GM23338 (cell line): ENCODE measurements at places on chromosomes 11 and 22.

DNA sequence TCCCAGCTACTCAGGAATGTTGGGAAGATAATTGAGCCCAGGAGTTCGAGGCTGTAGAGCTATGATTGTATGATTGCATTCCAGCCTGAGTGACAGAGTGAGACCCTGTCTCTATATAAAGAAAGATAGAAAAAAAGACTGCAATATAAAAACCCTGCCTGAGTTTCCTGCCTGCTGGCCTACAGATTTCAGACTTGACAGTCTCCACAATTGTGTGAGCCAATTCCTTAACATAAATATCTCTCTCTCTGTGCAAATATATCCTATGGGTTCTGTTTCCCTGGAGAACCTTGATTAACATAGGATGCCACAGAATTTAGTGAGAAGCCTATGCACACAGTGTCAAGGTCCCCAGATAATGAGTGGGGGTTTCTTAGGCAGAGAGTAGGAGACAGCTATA, 32.5 kb upstream of the ZBTB44 start:
- H3K4me3 ChIP-seq: no peak overlapping the region
- H3K4me1 ChIP-seq: no peaks in the 10 kb centered on the region
- DNase-seq: no peak
- H3K27me3 ChIP-seq: no peaks in the 10 kb centered on the region

DNA sequence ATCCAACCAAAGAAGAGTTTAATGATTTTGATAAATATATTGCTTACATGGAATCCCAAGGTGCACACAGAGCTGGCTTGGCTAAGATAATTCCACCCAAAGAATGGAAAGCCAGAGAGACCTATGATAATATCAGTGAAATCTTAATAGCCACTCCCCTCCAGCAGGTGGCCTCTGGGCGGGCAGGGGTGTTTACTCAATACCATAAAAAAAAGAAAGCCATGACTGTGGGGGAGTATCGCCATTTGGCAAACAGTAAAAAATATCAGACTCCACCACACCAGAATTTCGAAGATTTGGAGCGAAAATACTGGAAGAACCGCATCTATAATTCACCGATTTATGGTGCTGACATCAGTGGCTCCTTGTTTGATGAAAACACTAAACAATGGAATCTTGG, 23.9 kb downstream of the KDM4D start:
- no peaks in the 10 kb centered on the region for H3K36me3 ChIP-seq
- H3K4me3 ChIP-seq: no peak overlapping the region
- no peaks in the 10 kb centered on the region for H3K4me1 ChIP-seq

- no peaks in the 10 kb centered on the region for H3K27me3 ChIP-seq
- no peak for DNase-seq
- H3K4me1 ChIP-seq: no peaks in the 10 kb centered on the region
- no peaks in the 10 kb centered on the region for H3K36me3 ChIP-seq
- no peak overlapping the region for H3K4me3 ChIP-seq
Measured at GRCh38 chr22:44382116-44383038, 69.6 kb upstream of the SHISAL1 start.

- no peak overlapping the region for H3K27ac ChIP-seq
- H3K4me3 ChIP-seq: no peak overlapping the region
- H3K36me3 ChIP-seq: no peaks in the 10 kb centered on the region
- DNase-seq: no peak
- H3K27me3 ChIP-seq: no peaks in the 10 kb centered on the region
Measured at GRCh38 chr22:34960005-34960404, 106.0 kb upstream of the ISX start.

DNA sequence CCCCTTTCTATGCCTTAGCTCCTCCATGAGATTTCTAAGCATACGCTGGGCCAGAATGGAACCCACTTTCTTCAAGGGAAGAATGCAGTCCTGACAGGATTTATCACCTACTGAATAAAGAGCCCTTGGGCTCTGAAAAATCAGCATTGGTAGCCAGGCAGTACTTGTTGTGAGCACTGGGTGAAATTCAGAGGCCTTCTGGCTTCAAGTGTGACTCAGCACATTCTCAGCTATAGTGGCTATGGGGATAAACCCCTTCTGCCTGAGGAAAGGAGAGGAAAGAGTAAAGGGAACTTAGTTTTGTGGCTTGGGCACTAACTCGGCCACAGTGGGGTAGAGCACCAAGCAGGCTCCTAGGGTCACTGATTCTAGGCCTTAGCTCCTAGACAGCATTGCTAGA, 574.8 kb downstream of the JRKL start:
- no peak overlapping the region for H3K27ac ChIP-seq
- no peak overlapping the region for H3K4me3 ChIP-seq
- H3K27me3 ChIP-seq: no peaks in the 10 kb centered on the region
- no peaks in the 10 kb centered on the region for H3K36me3 ChIP-seq
- DNase-seq: no peak

GRCh38 chr11:15215005-15215404, 100.3 kb downstream of the INSC start:
- H3K27ac ChIP-seq: no peak overlapping the region
- no peaks in the 10 kb centered on the region for H3K27me3 ChIP-seq
- H3K4me1 ChIP-seq: no peaks in the 10 kb centered on the region

DNA sequence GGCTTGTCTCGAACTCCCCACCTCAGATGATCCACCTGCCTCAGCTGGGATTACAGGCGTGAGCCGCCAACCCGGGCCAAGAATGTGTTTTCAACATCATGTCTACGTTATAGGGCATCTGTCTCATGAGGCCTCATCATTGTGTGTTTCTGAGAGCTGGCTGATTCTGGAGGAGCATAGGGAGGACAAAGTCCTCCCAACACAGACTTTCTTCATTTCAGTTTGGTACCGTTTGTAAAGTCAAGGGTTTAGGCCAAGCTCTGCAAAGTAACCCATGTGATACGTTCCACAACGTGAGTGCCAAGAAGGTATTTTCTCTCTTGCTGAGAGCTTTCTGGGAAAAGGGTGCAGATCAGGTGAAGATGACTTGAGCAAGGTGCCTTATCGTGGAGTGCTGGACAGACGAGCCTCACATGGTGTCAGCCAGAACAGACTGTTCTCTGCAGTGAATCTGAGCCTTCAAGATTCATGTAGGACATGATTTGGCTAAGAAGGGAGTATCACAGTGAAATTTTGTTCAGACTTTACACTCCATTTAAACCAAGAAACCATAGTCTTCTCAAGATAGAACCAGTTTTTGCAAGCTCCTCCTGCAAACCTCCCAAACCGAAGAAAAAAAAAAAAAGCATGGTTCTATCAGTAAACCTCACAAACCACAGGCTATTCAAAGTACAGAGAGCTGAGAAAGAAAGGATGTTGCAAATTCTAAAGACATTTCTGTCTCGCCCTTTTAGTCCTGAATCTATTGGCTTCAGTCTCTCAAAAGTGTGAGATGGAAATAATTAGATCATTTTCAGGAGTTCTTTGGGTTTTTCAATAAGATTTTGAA, 71.7 kb downstream of the DBX1 start:
- H3K36me3 ChIP-seq: peaks cover 15% of the 10 kb centered on the region
- H3K4me1 ChIP-seq: no peaks in the 10 kb centered on the region
- no peaks in the 10 kb centered on the region for H3K27me3 ChIP-seq
- DNase-seq: no peak
- H3K27ac ChIP-seq: no peak overlapping the region
- H3K4me3 ChIP-seq: no peak overlapping the region

GRCh38 chr22:20034143-20034542, 13.2 kb downstream of the TANGO2 start:
- no peak overlapping the region for H3K27ac ChIP-seq
- H3K4me1 ChIP-seq: no peaks in the 10 kb centered on the region
- H3K36me3 ChIP-seq: no peaks in the 10 kb centered on the region
- H3K4me3 ChIP-seq: no peak overlapping the region
- DNase-seq: no peak

GRCh38 chr11:131943295-131943694, 572.9 kb downstream of the NTM start:
- no peaks in the 10 kb centered on the region for H3K36me3 ChIP-seq
- H3K27me3 ChIP-seq: no peaks in the 10 kb centered on the region
- no peak for DNase-seq
- H3K4me1 ChIP-seq: no peaks in the 10 kb centered on the region
